ENCODE measurements at places on chromosomes 7 and 10. TPM values are rescaled to one million over a fixed set of nuclear protein-coding genes. Genes with fewer than 3 reads are reported as not detected.

GRCh38 chr7:134044682-134045081 is 82.5 kb upstream of the LRGUK start:
- DNase-seq = no peak

GRCh38 chr7:101667920-101668319 is 38.8 kb upstream of the MYL10 start:
- DNase-seq = no peak

The CREB5 gene
- 2.9 TPM for total RNA-seq

The MRLN gene
- total RNA-seq = not detected

The ATG9B gene
- 0.46 TPM for total RNA-seq

The CTAGE4 gene
- 2.7 TPM for total RNA-seq
